Stimulated activated CD4-positive, alpha-beta T cell treated with anti-CD3 and anti-CD28 coated beads, Interleukin-4, amount 100 ng/mL, for 48 hours (primary cell): ENCODE measurements at places on chromosomes 16 and 17.

DNA sequence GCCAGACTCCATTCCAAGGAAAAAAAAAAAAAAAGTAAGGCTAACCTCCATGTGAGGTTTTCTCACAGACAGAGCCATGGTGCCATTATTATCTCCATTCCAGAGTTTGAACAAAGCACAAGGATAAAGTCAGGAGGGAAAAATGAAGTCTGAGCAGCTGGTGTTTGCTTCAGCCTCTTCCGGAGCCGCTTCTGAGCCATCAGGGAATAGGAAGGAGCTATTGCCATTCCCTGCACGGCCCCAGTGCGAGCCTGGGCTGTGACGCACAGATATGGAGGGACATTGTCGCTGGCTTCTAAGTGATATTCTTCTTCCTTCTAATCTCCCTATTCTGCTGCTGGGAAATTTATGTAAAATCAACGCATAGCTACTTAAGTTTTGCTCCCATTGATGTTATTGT is 69.5 kb upstream of the PIRT start:
- no peak for DNase-seq

- DNase-seq: no peak
Observed at GRCh38 chr17:36510636-36511035, 24.0 kb downstream of the MYO19 start.

- DNase-seq: no peak
Observed at GRCh38 chr16:49969091-49970030, 55.7 kb upstream of the CNEP1R1 start.

GRCh38 chr17:1197781-1198490 is 18.2 kb upstream of the ABR start:
- no peak for DNase-seq

GRCh38 chr17:79862238-79862637 is 23.0 kb upstream of the CBX4 start:
- DNase-seq: no peak

DNA sequence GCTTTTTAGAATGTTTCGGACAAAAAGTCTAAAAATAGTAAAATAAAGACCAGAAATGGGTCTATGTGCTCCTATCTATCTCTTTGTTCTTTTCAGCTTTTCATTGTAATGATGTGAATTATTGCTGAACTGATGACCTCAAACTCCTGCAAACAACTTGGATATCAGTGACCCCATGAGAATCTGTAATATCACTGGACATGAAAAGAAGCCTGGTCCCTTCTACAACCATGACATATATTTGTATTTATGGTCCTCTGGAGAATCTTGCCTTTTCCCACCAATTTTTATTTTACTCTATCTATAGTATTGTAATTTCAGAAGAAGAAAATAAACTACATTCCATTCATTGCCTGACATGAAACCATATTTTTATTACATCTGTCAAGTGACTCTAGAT is 740.7 kb upstream of the CA10 start:
- no peak for DNase-seq

DNA sequence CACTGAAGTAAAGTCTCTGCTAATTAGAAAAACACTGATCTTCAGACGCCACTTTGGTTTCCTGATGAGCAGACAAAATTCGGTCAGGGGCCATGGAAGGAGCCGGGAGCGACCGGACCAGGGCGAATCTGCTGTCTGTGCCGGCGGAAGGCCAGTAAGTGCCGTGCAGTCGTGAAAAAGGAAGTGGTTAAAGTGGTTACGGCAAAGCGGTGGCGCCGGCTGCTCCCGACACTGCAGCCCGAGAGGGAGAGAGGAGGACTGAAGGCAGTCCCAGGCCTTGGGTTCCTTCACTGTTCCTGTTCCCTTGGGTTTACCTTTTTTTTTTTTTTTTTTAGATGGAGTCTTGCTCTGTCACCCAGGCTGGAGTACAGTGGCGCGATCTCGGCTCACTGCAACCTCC is 17.3 kb upstream of the HEXD start:
- peak; percentile 38 for DNase-seq

DNA sequence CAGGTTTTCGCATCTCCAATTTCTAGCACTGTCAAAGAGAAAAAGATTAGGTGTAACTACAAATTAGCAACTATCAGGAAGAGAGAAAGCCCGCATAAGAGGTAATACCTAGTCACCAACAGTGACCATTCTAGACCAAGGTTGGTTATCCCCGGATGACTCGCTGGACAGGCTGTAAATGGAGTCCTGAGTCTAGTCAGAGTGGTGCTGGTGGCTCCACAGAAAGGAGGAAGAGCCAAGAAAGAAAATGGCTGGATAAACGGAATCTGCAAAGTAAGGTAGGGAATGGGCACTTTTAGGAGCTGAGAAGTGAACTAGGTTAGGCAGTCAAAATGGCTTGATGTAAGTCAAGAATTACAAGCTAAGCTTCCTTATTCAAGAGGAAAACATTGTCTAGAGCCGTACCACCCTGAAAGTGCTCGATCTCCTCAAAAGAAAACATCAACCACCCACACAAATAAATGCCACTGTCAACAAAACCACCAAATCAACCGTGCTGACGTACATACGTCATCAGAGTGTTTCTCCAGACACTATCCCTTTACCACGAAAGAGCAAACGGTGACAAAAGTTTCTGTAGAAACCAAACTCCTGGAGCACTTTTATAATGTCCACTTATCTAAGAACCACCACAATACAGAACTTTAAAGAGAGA is 2.2 kb downstream of the GSPT1 start:
- DNase-seq: no peak

DNA sequence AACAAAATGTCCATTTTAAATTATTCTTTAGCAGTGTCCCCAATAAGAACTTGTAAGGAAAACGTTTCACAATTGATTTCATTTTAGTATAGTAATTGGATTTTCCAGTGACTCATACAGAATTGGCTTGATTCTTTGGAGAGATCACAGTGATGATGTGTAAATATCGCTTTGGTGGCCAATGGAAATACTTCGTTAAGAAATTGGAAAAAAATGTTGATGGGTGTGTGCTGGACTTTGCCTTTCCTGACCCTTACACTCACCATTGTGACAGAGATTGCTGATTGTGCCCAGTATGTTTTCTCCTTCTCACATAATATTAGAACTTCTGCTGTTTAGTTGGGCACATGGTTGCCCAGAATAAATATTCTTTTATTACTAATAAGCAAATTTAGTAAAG is 7.4 kb upstream of the EFCAB13 start:
- no peak for DNase-seq
